ENCODE measurements at places on chromosomes 3 and 15.

DNA sequence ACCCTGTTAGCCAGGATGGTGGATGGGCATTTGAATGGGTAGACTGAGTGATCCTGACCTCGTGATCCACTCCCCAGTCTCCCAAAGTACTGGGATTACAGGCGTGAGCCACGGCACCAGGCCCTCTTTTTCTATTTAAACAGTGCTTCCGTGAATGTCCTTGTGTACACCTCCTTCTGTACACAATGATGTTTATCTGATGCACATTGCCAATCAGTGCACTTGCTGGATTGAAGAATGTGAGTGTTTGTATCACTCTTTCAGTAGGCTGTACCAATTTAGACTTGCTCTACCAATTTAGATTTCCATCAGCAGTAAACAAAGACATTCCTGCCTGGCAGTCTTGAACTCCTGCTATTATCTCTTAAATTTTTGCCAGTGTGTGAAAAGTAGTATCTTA lies 8.9 kb upstream of the ZNF619 start:
- DNase-seq, result no peak

DNA sequence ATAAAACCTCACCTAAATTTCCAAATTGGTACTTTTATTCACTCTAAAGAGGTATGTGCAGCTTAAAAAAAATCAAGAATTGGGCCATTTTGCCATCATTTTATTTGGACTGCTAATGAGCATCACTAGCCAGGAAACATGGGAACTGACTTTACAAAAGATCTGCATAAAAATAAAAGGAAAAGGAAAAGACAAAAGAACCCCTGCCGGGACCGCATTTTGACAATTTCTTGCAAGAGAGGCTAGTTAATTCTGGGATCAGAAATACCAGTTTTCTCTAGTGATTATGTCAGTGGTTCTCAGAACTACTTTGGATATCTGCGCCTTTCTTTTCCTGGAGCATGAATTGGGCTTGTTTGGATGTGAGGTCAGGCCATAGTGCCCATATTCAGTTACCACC lies 289.2 kb downstream of the CHST2 start:
- no peak for DNase-seq

DNA sequence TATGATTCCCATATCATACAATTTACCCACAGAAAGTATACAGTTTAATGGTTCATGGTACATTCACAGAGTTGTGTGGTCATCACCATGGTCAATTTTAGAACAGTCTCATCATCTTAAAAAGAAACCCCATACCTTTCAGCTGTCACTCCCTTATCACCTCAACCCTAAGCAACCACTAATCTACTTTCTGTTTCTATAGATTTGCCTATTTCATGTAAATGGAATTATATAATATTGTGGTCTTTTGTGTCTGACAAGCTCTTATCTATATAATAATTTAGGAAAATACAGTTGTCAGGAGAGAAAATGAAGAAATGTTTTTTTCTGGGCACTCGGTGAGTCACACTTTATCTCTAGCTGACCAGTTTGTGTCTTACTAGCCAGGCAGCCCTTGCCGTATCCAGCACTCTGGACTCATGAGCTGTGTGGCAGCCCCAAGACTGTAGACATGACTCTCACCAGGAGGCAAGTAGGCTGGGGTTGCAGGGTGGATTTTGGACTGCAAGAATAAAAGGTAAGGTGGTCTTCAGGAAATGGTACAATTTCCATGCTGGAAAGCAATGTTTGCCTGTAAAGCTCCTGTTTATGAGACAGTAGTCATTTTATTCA lies 234.6 kb downstream of the THRB start:
- DNase-seq, result no peak

- no peak for DNase-seq
Measured at GRCh38 chr3:109631897-109632296, 294.6 kb upstream of the DPPA4 start.

DNA sequence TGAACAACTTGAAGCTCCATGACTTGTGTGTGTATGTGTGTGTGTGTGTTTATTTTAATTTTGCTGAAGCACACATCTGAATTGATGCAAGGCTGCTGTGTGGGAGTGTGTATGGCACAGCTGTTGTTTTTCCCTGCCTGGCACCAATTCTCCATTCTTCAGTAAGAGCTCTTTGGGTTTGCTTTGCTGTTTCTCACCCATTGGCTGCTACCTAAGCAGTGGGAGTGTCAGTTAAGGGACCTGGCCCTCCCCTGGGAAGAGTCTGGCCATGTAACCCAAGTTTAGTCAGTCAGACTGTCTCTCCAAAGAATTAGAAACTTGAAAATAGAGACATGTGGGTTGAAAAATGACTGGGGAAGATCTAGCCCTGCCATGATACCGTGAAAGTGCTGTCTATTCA lies 126.2 kb upstream of the SYNPR start:
- DNase-seq, result no peak

GRCh38 chr3:13475871-13476590 lies 4.1 kb upstream of the HDAC11 start:
- DNase-seq, result no peak

DNA sequence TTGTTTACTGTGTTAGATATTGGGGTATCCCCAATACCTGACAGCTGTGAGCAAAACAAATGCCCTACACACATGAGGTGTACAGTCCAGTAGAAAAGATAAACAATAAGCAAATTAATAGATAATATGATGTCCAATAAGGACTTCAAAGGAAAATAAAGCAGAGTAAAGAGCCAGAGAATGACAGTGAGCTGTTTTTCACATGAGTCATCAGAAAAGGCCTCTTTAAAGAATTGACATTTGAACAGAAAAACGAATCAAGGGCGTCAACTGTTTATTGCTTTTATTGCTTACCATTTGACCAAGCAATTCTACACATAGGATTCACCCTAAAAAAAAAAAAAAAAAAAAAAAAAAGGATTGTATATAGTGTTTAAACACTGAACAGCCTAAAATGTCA lies 96.6 kb upstream of the FLNB start:
- DNase-seq, result no peak

GRCh38 chr3:100179692-100180349 lies 65.5 kb upstream of the FILIP1L start:
- DNase-seq, result no peak

DNA sequence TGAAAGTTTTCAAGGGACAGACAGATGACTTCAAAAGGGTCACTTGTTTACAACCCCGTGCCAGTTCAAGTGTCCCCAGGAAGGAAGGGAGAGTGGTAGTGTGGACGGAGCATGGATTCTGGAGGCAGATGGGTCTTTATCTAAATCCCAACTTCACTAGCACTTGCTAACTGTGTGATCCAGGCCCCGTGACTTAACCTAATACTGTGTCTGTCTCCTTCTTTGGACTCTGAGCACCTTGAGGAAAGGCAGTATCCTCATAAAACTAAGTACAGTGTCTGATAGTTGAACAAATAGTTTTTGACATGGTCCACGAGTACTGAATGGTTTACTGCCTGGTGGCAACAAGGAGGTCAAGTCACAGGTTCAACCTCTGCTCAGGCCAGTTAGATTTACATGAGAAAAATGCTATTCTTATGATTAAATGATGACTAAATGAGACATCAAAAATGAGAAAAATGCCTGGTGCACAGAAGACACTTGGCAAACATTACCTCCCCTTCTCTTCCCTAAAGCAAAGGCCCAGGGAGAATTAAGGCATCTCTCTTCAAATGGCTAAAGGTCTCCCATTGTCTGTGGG lies 48.9 kb downstream of the ABCC5 start:
- DNase-seq, result no peak

DNA sequence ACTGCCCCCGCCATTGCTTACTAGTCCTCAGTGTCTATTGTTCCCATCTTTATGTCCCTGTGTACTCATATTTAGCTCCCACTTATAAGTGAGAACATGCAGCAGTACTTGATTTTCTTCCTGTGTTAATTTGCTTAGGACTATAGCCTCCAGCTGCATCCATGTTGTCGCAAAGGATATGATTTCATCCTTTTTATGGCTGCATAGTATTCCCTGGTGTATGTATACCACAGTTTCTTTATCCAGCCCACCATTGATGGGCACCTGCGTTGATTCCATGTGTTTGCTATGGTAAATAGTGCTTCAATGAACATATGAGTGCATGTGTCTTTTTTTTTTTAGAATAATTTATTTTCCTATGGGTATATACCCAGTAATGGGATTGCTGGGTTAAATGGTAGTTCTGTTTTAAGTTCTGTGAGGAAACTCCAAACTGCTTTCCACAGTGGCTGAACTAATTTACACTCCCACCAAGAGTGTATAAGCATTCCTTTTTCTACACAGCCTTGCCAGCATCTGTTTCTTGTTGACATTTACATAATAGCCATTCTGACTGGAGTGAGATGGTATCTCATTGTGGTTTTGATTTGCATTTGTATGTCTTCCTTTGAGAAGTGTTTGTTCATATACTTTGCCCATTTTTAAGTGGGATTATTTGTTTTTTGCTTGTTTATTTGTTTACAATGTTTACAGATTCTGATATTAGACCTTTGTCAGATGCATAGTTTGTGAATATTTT lies 53.7 kb downstream of the GALK2 start:
- DNase-seq, result no peak

- no peak for DNase-seq
Measured at GRCh38 chr3:30145281-30145680, 461.1 kb upstream of the TGFBR2 start.

Data from CD8-positive, alpha-beta T cell (primary cell).